ENCODE measurements at places on chromosomes 16 and 17.

DNA sequence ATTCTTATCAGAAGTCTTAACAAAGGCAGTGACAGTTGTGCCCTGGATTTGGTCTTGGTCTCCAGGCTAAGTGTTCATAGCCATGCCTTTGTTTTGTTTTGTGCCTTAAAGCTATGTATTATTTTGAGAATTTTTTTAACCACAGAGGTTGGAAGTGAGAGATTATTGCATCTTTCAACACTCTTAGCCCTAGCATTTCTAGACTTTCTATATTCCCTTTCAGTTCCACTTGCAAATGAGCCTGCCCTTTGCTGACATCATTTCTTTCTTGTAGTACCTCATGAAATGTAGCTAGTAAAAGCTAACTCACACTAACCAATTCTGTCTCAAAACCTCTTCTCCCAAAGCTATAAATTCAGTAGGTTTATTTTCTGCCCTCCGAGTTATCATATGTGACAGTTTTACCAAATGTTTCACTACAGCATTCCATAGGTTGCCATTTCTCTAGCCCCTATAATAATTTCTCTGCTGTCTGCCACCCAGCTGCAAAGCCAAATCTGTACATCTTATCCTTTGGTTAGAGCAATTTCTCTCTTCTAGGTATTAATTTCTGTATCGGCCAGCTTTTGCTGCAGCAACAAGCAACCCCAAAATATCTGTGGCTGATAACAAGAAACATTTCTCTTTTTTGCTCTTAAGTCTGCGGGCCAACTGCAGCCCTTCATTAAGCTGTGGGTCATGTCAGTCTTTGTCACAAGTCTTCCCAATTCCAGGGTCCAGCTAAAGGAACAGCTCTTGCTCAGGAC is 14.2 kb upstream of the CCL1 start:
- no peak for DNase-seq

- DNase-seq, result no peak
Measured at GRCh38 chr17:2689411-2690164, 22.0 kb downstream of the CLUH start.

DNA sequence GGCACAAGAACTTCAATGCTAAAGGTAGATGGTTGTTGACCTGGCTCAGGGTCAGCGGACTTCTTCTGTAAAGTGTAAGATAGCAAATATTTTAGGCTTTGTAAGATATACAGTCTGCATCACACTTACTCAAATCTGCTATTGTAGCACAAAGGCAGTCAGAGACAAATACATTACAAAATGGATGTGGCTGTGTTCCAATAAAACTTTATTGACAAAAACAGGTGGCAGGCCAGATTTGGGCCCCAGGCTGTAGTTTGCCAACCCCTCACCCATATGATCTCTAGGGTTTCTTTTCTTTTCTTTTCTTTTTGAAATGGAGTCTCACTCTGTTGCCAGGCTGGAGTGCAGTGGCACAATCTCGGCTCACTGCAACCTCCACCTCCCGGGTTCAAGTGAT is 39.5 kb upstream of the TMEM132E start:
- no peak for DNase-seq

DNA sequence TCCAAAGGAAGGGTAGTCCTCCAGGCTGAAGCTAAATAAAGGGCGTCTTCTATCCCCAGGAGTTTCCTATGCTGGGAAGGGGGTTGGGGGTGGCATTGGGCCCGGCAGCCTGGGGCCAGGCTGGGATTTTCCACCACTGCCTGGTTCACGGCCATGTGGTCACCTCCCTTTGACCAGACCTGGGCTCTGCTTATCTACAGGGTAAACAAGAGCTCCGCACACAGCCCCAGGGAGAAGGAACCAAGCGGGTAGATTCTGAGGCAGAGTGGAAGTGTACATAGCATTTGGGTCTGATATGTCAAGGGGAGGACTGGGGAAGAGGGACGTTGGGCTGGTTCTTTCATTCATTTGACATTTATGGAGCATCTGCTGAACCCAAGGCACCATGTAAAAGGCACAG is 27.2 kb upstream of the TMEM220 start:
- DNase-seq, result no peak

- DNase-seq, result no peak
Measured at GRCh38 chr17:11300738-11301137, 59.7 kb downstream of the SHISA6 start.

DNA sequence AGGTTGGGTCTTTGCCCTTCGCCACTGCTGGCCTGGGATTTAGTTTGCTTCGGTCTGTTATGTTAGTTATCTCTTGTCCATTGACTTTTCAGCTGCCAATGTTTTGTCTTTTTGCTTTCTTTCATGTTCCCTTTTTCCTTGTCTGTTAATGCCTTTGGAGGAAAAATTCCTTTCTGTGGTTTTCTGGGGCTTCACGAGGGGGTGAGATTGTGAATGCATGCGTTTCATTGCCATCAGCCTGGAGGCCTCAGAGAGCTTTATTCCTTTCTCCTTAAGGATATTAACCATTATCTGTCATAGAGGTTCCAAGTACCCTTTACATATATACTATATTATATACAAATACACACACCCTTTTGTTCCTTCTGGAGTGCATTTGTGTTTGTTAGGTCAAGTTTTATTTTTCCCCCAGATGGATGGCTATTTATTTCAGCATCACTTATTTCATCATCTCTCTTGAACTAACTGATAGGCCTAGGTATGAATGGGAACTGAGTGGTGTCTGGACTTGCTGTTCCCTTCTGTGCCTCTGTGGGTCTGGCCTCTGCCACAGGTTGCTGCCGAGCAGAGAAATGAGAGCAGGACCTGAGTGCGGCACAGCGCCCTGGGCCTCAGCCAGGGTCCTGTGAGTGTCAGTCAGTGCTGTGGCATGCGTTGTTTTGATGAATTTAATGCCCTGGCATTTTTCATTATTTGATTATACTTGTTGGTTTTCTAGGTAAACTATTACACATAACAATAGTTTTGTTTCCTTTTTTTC is 193.4 kb downstream of the LGALS9B start:
- DNase-seq, result no peak

GRCh38 chr16:75197522-75198134 is 9.3 kb downstream of the CTRB2 start:
- no peak for DNase-seq

GRCh38 chr16:19410435-19411171 is 7.1 kb upstream of the TMC5 start:
- DNase-seq, result no peak

DNA sequence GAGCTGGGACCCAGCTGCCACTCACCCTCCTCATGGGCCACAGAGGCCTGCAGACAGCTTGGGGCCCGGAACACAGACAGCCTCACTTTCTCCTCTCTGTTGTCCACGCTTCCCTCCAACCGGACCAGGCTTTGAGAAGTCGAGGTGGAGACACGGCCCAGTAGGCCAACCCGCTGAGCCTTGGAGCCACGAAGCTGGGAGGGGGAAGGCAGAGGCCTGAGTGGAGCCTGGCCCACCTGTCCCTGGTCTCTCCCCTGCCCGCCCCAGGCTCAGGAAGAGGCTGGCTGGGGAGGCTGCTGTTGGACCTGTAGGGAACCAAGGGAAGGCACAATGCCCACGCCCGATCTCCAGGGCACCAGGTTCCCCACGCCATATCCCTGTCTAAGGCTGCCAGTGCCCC is 48.1 kb downstream of the RMI2 start:
- DNase-seq, result no peak

DNA sequence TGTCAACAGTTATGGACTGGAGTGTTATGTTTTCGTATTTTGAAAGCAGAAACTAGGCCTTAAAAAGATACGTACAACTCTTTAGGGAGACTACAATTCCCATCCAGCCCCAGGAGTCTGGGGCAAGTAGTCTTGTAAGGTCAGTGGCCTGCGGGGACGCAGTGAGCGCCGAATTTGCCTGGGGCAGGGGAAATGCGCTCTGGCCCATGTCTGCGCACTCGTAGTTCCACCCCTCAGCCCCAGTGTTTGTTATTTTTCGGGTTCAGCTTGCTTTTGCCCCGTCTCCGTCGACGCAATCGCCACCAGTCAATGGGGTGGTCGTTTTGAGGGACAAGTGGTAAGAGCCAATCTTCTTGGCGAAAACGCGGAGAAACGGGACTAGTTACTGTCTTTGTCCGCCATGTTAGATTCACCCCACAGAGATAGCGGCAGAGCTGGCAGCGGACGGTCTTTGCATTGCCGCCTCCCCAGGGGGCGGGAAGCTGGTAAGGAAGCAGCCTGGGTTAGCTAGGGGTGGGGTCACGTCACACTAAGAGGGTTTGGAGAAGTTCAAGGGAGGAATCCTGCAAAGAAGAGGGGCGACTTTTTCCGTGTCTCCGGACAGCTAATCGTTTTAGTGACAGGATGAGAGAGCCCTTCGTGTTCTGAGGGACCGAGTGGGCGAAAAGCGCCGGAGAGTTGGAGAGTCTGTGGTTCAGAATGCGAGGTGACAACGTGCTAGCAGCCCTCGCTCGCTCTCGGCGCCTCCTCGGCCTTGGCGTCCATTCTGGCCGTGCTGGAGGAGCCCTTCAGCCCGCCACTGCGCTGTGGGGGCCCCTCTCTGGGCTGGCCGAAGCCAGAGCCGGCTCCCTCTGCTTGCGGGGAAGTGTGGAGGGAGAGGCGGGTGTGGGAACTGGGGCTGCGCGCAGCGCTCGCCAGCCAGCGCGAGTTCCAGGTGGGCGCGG is 1.1 kb upstream of the BRCA1 start:
- DNase-seq, result no peak

DNA sequence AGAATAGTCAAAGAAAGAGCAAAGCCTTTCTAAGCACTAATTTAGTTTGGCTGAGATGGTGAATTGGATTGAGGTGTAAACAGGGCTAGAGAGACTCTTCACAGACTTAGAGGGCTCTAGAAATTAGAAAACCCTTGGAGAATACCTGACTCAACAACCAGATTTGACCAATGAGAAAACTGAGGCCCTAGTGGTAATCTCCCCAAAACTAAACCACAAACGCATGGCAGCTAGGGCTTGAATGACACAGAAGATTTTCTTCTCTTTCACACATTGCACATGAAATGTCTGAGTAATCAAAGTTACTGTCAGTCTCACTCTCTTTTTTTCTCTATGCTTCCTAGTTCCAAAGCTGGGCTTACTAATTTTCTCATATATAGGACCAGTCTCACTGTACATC is 314.5 kb upstream of the KCNJ16 start:
- DNase-seq, result no peak

GRCh38 chr16:52383119-52383518 is 163.8 kb downstream of the TOX3 start:
- DNase-seq, result no peak

- DNase-seq, result no peak
Measured at GRCh38 chr16:70466805-70467076, 12.3 kb downstream of the FCSK start.

DNA sequence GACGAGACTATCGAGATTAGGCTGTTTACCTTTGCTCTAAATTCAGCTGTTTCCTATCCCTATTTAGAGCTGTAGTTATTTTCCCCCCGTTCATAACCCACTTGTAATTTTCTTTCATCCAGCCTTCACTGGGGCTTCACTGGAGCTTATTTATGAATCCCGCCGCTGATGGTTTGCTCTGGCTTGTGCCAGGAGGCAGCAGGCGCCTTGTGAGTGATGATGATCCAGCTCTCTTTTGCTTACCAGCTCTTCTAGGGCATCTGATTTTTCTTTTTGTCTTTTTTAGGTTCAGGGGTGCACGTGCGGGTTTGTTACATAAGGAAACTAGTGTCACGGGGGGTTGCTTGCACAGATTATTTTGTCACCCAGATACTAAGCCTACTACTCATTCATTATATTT is 37.4 kb upstream of the CDH13 start:
- DNase-seq, result no peak

DNA sequence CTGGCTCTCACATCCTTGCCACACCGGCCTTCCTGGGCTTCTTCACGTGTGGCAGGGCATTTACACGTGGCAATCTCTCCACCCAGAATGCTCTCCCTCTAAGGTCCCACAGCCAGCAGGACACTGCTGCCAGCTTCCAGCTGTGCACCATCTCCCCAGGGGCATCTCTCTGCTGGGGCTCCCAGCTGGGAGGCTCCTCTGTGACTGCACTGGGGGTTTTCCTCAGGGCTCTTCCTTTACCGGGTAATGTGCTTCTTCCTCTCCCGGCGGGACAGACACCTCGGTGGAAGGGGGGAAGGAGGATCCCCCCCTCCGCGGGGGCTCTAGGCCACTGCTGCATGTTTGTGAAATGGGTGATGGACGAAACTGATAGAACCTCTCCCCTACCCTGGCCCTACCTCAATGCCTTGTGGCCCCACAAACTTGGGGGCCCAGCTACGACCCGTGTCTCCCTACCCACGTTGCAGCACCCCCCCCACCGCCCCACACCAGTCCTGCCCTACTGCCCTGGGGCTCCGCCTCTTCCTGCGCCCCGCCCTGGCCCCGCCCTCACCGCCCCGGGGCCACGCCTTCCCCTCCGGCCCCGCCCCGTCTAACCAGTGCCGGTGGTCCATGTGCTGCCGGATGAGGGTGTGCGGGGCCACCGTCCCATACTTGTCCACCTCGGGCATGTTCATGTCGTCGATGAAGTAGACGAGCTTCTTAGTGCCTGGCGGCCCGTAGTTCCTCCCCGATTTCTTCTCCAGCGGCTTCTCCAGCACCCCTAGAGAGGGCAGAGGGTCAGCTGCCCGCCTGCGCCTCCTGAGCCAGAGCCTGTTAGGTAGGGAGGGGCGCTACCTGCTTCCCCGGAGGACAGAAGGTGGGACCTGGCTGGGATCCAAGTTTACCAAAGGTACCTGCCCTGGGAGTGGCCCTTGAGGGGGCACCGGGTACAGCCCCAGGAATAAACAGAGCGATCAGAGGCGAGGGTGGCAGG is 92.6 kb downstream of the DNAH17 start:
- DNase-seq, result peak; percentile 33

DNA sequence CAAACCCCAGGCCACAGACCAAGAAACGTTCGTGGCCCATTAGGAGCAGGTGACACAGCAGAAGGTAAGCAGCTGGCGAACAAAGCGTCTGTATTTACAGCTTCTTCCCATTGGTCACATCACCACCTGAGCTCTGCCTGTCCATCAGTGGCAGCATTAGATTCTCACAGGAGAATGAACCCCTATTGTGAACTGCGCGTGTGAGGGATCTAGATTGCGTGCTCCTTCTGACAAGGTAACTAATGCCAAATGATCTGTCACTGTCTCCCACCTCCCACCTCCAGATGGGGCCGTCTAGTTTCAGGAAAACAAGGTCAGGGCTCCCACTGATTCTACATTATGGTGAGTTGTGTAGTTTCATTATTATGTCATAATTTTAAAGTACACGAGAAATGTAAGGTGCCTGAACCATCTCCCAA is 186.3 kb downstream of the CPPED1 start:
- no peak for DNase-seq

- no peak for DNase-seq
Measured at GRCh38 chr16:89478576-89479221, 11.7 kb downstream of the ANKRD11 start.

- DNase-seq, result no peak
Measured at GRCh38 chr16:21336231-21336630, 58.1 kb upstream of the CRYM start.

DNA sequence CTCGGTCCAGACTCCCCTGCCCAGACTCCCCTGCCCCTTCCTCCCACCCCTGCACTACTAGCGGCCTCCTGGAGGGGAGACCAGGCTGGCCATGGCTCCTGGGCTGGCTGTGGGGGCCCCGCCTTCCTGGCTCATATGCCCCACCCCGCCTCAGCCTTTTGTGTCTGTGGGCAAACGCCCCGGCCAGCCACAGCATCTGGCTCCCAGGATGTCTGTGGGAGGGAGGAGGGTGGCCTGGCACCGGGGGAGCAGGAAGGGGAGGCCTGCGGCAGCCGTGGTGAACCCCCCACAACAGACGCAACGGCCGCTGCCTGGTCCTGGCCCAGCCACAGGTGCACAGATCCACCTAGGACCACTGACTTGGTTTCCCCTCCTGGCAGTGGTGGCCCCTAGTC is 32.9 kb downstream of the BAHCC1 start:
- no peak for DNase-seq

Measured in effector CD4-positive, alpha-beta T cell (primary cell).